ENCODE measurements at places on chromosomes 16 and 17. TPM values are rescaled to one million over a fixed set of nuclear protein-coding genes. Genes with fewer than 3 reads are reported as not detected.
A peak's percentile ranks its signal among the peaks of the same experiment; 100 is the strongest.

DNA sequence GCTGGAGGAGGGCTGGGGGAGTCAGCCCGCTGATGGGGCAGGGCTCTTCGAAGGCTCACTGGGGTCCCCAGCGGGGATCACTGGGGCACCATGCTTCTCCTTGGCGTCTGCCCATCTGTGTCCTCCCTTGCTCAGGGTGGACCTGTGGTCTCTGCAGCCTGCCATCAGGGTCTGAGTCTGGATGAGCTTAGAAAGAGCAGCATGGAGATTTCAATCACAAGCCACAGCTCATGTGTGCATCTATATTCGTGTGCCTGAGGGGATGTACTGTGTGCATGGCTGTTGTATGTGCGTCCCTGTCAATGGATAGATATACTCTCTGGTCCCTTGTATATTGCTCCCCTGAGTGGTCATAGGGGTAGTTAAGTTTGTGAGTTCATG lies 126.6 kb upstream of the SDK2 start:
- DNase-seq = no peak
- peaks cover 8% of the 10 kb centered on the region for H3K4me1 ChIP-seq
- no peak overlapping the region for H3K4me3 ChIP-seq

LYRM9 gene
- total RNA-seq = 9.7 TPM

- H3K4me1 ChIP-seq = peaks cover 3% of the 10 kb centered on the region
- DNase-seq = no peak
- H3K27me3 ChIP-seq = no peaks in the 10 kb centered on the region
- no peak overlapping the region for H3K27ac ChIP-seq
- H3K4me3 ChIP-seq = no peak overlapping the region
These were observed 27.2 kb downstream of the MRM1 start for GRCh38 chr17:36628576-36628975.

- no peaks in the 10 kb centered on the region for H3K27me3 ChIP-seq
- no peak overlapping the region for H3K4me3 ChIP-seq
- no peak overlapping the region for H3K27ac ChIP-seq
These were observed 139.6 kb upstream of the SALL1 start for GRCh38 chr16:51290442-51291285.

DNA sequence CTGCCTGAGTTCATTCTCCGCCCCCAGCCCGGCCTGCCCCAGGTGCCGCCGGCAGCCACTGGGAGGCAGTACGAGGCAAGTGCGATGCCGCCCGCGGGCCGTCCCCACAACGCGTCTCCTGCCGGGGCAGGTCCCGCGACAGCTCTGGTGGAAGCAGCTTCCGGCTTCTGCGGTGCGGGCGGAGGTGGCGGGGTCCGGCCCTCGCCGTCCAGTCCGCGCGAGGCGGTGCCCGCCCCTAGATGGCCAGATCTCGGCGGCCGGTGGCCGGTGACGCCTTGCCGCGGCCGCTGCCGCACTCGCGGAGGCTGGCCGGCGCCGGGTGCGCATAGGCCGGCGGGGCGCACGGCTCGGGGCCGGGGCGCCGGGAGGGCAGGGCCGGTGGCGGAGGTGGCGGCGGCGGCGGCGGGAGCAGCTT lies 1.8 kb downstream of the GJD3 start:
- peak overlapping the region; percentile 54 for H3K4me3 ChIP-seq
- peaks cover 19% of the 10 kb centered on the region for H3K4me1 ChIP-seq
- no peaks in the 10 kb centered on the region for H3K36me3 ChIP-seq
- H3K27ac ChIP-seq = no peak overlapping the region
- DNase-seq = peak; percentile 73
- H3K27me3 ChIP-seq = no peaks in the 10 kb centered on the region

ZNF594 gene
- 4.5 TPM for total RNA-seq

GRCh38 chr16:86577314-86577971 lies 906 bp upstream of the FOXL1 start:
- peak overlapping the region; percentile 52 for H3K4me3 ChIP-seq
- H3K27ac ChIP-seq = peak overlapping the region; percentile 74
- peaks cover 38% of the 10 kb centered on the region for H3K27me3 ChIP-seq

VASN gene
- total RNA-seq = 10.7 TPM

CLEC18A gene
- not detected for total RNA-seq
